ENCODE measurements at places on chromosomes 5 and 9. TPM values are rescaled to one million over a fixed set of nuclear protein-coding genes. Genes with fewer than 3 reads are reported as not detected.
A peak's percentile ranks its signal among the peaks of the same experiment; 100 is the strongest.

GRCh38 chr5:98187945-98188344, 585.5 kb upstream of the RGMB start:
- DNase-seq: no peak

- DNase-seq: no peak
Measured at GRCh38 chr5:66180282-66181155, 36.4 kb downstream of the SREK1 start.

GRCh38 chr5:96315431-96315830, 117.6 kb downstream of the PCSK1 start:
- DNase-seq: no peak

- no peak for DNase-seq
Measured at GRCh38 chr5:78622302-78622971, 26.1 kb downstream of the LHFPL2 start.

DNA sequence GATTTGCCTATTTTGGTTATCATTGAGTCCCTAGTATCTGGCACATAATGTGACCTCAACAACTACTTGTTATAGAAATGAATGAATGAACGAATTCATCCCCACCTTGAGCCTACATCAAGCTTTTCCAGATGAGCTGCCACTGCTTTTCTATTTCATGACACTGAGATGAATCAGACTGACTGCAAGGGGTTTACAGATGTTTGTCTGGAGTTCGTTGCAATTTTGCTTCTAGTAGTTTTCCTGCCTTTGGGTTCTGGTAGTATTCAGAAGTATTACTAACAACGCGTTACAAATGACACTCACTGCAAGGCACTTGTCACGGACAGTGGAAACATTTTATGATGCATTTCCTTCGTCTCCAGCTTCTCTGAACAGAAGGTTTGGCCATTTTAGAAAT, 222.3 kb downstream of the CD180 start:
- no peak for DNase-seq

- DNase-seq: no peak
Measured at GRCh38 chr9:137295238-137295811, 6.7 kb downstream of the NRARP start.

DNA sequence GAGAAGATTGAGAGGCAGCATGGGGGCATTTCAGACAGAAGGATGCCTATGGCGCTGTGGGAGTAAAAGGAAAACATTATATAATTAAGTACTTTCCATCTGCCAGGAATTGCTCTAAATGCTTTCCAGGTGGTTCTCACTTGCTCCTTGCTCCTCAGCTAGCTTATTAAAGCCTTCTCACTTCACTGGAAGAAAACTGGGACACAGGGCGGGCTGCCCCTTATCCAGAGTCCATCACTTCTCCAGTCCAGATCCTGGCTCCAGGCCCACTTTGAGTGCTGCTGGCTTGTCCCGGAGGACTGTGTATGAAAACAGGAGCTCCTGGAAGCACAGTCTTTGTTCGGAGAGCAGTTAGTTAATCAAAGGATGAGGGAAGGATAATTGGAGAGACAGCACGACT, 409.9 kb upstream of the ADAMTS16 start:
- DNase-seq: no peak

- DNase-seq: no peak
Measured at GRCh38 chr5:14036947-14037346, 92.5 kb upstream of the DNAH5 start.

GRCh38 chr5:154218786-154219185, 28.3 kb downstream of the GALNT10 start:
- DNase-seq: no peak

- peak; percentile 81 for DNase-seq
Measured at GRCh38 chr9:134217431-134218210, 53.3 kb upstream of the RNU6ATAC start.

DNA sequence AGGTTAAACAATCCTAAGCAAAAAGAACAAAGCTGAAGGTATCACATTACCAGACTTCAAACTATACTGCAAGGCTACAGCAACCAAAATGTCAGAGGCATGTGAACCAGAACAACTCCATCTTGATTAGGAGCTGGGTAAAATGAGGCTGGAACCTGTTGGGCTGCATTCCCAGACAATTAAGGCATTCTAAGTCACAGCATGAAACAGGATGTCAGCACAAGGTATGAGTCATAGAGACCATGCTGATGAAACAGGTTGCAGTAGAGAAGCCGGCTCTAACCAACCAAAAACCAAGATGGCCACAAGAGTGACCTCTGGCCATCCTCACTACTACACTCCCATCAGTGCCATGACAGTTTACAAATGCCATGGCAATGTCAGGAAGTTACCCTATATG, 252.0 kb downstream of the RASEF start:
- no peak for DNase-seq

GRCh38 chr5:125486634-125487033, 740.2 kb upstream of the ZNF608 start:
- DNase-seq: no peak

- DNase-seq: no peak
Measured at GRCh38 chr5:172726966-172727365, 44.0 kb downstream of the DUSP1 start.

DNA sequence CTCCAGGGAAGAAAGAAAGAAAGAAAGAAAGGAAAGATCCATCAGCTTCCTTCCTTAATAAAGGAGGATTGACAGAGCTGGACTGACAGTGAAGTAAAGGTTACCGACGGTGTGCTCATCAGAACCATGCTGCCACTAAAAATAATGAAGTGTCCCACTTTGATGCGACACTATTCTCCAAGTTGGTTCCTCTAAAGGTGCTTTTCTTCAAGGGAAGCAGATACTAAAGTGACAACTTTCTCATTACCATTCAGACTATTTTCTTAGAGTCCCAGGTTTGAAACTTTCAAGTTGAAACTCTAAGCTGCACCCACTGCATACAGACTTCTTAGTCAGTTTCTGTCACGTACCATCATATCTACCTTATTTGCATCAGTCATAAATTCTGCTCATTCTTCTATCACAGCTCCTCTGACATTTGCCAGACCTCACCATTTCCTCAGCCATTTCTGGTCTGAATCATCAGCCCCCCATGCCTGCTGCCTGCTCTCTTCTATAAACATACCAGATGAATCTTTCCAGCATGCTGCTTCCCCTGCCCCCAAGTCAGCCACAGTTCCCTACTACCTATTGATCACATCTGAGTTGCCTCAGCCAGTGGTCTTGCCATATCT, 177.6 kb downstream of the DEPDC1B start:
- no peak for DNase-seq

- no peak for DNase-seq
Measured at GRCh38 chr5:75558981-75559632, 47.4 kb downstream of the POLK start.

DNA sequence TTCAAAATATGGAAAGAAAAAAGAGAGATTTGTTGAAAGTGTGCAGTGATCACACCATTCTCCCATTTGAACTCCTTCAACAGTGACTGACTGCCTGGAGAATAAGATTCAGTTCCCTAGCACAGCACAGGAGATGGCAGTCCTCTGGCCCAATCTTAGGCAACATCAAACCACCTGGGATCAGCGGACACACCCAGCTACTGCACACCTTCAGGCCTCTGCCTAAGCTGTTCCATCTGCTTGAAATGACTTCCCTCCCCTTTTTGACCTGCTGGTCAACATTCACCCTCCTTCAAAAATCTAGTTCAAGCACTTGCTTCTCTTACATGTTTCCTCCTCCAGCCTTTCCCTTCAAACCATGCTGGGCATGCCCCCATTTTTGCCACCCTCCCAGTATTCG, 4.5 kb downstream of the MAPK9 start:
- no peak for DNase-seq

DNA sequence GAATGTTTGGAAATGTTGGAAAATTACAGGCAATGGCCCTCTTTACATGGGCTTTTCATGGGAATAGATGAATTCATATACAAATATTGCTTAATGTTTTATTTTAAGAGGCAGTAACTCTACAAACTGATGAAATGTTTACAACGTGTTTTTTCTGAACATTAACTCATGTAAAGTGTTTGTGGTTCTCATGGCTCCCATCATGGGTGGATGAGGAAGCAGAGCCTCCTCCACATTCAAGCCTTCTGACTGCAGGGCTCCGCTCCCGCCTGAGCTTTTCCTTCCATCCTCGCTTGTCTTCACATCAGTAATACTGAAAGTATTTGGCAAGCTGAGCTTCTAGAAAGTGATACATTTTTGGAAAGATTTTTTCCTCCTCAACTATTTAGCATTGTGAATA, 204.2 kb downstream of the ARHGAP26 start:
- no peak for DNase-seq

- no peak for DNase-seq
Measured at GRCh38 chr9:127064335-127064734, 58.1 kb downstream of the ANGPTL2 start.

- DNase-seq: no peak
Measured at GRCh38 chr9:12631866-12632265, 61.3 kb upstream of the TYRP1 start.

DNA sequence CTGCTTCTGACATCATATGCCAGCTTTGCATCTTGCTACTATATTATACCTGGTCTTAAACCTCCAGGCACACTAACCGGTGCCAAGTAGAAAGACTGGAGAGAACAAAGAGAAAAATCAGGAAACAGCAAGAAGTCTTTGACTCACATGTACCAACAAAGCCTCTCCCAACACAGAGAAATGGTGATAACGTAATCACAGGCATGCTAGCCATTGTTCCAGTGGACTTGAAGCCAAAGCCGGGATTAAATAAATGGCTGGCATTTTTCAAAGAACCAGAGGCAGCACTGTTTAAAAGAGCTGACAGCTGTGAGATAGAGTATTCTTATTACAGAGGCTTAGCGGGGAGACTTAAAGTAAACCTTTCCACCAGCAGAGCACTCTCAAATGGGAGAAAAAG, 148.4 kb upstream of the NFIL3 start:
- DNase-seq: no peak

DNA sequence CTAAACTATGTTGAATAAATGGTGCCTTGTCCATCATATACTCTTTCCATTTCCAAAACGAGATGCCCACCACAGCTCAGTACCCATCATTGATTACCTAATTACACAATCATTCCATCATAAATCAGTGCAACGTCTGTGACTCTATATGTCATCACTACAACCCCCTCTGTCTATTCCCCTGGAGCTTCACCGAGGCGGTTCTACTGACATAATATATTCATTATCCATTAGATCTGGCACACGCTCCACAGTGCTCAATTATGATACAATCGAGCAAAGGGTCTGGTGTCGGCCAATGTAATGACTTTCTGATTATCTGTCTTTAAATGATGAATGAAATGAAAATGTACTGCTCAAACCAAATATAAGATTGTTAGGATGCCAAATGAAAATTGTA, 1737.7 kb upstream of the WWC1 start:
- DNase-seq: no peak

DNA sequence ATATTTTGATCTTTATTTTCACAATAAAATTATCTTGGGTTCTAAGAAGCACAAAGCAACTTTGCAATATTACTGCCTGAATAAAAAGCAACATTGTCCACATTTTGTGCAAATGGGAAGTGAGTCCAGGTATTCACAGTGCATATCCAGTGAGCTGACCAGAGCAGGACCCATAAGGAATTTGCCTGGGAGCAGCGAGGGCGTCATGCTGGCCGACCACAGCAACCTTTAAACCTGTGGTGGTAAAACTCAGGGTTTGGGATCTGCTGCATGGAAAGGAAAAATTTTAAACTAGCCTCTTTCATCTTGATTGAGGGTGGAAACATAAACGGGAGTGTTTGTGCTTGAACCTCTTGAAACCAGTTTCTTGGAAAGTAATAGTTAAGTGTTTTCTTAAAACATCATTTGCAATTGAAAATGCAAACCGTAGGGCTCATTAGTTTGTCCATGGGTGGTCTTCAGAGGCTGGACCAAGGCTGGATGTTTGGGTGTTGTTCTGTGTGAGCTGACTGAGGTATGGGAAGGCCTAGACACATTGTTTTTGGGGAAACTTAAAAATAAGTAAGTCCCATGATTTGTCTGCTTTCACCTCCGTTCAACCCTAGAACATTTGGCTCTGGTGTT, 85.0 kb upstream of the ANKH start:
- DNase-seq: no peak

DNA sequence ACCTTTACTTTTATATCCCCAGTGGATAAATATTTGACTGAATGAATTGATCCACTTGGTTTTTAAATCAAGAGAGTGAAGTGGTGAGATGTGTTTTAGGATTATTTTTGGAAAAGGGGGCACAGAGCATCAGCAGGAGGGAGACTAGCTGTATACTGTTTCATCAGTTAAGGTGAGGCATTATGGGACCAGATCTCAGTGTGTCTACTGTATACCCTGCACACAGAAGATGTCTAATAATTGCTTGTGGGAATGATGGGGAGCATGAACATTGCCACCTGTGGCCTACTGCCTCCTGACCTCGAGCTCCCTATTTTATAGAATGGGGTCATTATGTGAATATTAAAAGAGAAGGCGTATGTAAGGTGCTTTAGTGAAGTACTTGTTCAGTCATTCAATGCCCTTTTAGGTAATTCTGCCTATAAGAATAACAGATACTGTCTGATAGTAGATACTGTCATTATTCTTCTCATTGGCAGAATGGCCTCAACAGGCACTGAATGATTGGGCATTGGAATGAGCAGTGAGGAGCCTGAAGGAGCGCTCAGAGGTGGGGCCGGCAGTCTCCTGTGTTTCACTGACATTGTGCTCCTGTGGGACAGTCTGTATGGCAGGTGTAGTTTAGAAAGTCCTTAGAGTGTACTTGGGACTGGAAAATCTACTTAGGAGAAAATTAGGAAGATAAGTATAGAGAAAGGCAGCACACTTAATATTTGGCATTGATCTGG, 47.4 kb upstream of the FAM120AOS start:
- DNase-seq: no peak

- DNase-seq: no peak
Measured at GRCh38 chr9:127680846-127681245, 25.9 kb upstream of the CFAP157 start.

- no peak for DNase-seq
Measured at GRCh38 chr5:162837155-162837554, 600.2 kb upstream of the CCNG1 start.

GRCh38 chr5:77129391-77129990, 42.4 kb upstream of the ZBED3 start:
- no peak for DNase-seq

- peak; percentile 38 for DNase-seq
Measured at GRCh38 chr5:135140446-135141204, 106.6 kb upstream of the PITX1 start.

The RAB14 gene
- total RNA-seq: 48.8 TPM

The CRHBP gene
- 2.0 TPM for total RNA-seq

The MAP3K1 gene
- total RNA-seq: 66.4 TPM

The ARAP3 gene
- total RNA-seq: 4.2 TPM

The IL7R gene
- total RNA-seq: 5.3 TPM

The DNAJB5 gene
- 1.1 TPM for total RNA-seq

The CTSV gene
- 61.8 TPM for total RNA-seq

The FBP2 gene
- total RNA-seq: not detected

The ZDHHC21 gene
- 4.6 TPM for total RNA-seq

The STARD4 gene
- 2.7 TPM for total RNA-seq

The CNOT8 gene
- 47.8 TPM for total RNA-seq

The PCDHGB3 gene
- total RNA-seq: 3.0 TPM

The ASPN gene
- total RNA-seq: 4.1 TPM
